ENCODE measurements at places on chromosomes 5 and 9.
A peak's percentile ranks its signal among the peaks of the same experiment; 100 is the strongest.

DNA sequence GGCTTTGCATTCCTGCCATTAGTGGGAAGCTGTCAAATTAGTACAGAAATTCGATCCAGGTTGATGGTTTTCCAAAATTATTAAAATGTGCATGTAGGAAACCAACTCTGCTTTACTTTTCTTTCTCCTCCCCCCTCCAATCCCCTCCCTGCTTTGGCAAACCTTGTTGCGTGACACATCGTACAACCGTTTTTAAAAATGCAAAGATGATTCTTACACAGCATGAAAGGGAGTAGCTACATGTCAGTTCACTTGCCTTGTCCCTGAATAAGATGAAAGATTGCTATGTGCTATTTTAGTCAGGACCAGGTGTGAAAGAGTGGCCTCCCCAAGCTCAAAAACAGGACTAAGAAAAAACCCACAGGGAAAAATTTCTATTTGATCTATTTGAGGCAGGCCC lies 11.7 kb downstream of the SNCAIP start:
- DNase-seq, result no peak

DNA sequence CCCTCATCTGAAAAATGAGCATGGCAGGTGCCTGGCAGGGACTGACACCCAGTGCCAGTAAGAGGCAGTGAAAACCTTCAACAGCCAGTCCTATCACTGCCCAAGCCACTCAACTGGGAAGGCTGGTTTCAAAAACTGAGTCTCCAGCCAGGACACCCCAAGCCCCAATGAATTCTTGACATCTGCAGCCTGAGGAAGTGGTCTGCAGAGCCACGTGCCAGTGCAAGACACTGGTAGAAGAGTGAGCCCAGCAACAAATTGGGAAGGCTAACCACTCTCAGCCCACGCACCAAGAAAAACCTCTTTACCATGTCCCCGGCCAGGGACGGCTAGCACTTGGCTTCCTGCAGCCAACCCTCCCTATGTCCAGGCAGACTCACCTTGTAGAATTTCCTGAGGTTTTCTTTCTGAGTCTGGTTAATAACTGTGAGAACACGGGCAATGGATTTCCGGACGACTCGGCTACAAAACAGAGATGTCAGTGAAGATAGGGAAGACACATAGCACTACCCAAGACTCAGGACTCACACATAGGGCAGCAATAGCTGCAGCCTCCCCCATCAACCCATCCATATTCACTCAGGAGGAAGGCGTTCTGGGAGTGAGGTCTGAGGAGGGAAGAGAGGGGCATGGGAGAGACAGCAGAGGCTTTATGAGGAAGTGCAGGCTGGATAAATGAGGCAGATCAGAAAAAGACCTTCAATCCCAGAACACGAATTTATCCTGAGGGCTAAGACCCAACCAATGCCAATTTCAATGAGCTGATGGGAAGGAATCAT lies 1.8 kb downstream of the RPL35 start:
- no peak for DNase-seq

- no peak for DNase-seq
Observed at GRCh38 chr9:95342571-95342970, 25.1 kb upstream of the FANCC start.

DNA sequence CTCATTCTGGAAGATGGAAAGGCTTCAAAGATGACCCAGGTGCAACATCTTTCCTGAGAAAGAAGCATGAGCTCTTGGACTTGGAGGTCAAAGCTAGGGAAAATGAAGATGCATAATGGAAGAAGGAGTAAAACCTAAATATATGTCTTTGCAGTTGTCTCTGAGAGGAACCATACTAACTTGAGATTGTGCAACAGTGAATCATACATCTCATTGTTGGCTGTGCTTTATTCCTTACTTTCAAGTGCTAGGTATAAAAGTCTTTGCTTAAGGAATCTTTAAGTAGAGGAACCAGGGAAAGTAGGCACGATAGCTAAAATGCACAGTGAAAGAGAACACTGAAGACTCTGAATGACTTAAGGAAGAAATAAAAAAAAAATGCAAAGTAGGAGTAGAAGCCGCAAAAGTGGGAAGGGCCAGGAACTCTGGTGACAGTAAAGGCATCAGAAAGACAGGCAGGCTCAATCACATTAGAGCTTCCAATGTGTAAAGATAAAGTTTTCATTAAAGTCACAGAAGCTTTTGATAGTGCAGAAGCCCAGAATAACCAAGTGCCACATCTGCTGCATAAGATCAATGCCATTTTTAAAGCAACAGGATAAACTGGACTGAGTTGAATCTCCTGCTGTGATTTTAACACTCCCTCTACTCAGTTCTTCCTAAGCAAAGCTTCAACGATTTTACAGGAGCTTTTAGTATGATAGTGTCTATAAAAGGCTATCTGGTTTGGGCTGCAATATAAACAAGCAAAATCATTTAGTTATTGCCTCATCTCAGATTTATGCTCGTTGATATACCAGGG lies 432.3 kb upstream of the EDIL3 start:
- no peak for DNase-seq

DNA sequence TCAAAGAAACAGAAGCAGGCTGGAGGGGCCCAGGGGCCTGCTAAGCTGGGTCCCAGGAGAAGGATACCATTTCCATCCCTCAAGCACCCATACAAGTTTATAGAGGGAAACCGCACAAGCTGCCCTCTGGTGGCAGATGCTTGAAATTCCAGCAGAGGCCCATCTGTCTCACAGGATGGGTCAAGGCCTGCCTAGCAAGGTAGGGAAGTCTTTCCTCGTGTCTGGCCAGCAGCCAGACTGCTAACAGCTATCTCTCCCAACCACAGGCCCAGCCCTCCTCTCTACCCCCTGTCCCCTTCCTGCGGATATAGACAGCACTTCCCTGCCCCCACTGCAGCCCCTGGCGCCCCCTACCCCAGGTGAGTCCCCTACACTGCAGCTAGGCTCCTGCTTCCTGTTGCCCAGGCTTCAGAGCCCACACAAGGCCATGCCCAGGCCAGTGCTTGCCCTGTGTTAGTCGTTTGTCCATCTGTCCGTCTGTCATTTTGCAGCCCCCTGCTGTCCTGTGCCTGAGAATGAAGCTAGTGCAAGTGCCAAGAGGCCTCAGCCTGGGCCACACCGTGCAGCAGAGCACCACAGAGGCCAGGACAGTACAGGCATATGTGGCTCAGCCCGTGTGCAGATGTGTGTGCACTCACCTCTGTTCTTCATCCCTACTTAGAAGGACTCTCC lies 26.2 kb downstream of the TCF7 start:
- no peak for DNase-seq

DNA sequence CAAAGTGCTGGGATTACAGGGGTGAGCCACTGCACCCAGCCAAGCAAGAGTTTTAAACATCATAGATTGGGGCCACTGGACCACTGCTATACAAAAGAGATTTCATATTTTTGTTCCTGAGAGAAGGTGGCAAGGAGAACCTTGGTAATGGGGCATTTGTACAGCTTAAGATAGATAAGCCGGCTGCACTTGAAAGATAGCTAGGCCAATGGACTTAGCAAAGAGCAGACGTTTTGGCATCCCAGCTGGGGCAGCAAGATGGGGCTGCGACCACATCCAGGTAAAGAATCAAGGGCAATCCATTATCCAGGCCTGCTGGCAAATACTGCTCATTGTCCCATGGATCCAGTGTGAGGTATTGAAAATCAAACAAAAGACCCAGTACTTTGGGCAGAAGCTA lies 3.9 kb upstream of the ISCA1 start:
- DNase-seq, result no peak

GRCh38 chr9:24436761-24437160 lies 108.9 kb downstream of the IZUMO3 start:
- DNase-seq, result no peak

DNA sequence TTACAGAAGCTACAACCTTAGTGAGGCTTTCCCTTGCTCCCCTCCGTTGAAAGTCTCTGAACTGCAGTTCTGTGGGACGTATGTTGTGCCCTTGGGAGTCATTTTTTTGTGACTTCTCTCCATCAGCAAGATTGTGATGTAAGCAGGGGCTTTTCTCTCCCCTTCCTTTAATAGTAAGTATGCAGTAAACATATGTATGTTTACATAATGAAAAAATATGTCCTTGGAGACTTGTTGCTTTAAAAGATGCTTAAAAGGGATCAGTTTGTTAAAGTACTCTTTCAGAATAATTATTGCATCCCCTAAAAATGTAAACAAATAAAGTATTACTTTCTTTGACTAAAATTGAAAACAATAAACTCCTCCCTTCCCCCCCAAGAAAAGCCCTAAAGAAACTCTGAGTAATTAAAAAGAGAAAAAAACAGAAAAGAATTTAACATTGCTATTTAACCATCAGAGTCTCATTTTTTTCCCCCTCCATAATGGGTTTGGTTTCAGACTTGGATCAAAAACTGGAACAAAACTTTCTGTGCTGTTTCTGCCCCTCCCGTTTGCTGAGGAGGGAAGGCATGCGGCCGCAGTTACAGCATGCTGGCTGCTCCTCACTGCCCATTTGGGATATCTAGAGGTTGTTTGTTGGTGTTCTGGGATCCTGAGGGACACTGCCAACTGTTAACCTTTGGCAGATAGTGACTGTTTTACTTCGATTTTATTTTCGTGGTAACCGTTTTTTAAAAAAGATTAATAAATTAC lies 40.2 kb downstream of the TRIO start:
- DNase-seq, result no peak

- DNase-seq, result peak; percentile 58
Observed at GRCh38 chr9:95167998-95168397, 149.5 kb downstream of the FANCC start.

- DNase-seq, result no peak
Observed at GRCh38 chr9:21413624-21414023, 4.7 kb downstream of the IFNA8 start.

GRCh38 chr9:114770991-114771390 lies 34.8 kb downstream of the TNFSF15 start:
- no peak for DNase-seq
